ENCODE measurements at places on chromosomes 2 and 18. TPM values are rescaled to one million over a fixed set of nuclear protein-coding genes. Genes with fewer than 3 reads are reported as not detected.

- peak; percentile 90 for DNase-seq
Observed at GRCh38 chr2:153595939-153596338, 117.4 kb upstream of the RPRM start.

DNA sequence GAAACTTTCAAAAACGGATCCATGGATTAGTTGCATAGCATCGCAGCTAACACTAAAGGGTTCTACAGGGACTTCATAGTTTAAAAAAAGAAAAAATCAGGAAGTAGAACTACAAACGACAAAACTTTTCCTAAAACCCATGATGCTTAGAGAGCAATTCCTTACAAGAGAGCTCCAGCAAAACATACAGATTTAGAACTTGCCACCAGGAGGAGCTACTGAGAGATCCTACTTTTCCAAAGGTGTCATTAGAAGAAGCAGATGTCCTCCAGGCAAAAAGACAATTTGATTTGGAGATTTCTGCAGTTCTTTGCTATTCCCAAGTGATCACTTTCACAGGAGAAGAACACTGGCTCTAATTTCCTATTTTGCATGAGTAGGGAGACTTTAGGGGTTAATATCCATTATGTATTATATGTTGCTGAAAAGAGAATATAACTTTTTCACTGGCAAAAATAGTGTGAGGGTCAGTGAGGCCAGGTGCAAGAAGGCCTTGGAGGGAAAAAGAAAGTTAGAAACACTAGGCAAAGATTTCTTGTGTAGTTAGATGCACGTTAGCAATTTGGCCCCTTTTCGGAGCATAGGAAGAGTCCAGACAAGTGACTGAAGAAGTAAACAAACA lies 436.2 kb downstream of the SUCLG1 start:
- peak; percentile 5 for DNase-seq

GRCh38 chr18:51054764-51055163 lies 24.8 kb downstream of the SMAD4 start:
- DNase-seq: no peak

- no peak for DNase-seq
Observed at GRCh38 chr2:95379371-95379831, 23.1 kb upstream of the FAHD2A start.

DNA sequence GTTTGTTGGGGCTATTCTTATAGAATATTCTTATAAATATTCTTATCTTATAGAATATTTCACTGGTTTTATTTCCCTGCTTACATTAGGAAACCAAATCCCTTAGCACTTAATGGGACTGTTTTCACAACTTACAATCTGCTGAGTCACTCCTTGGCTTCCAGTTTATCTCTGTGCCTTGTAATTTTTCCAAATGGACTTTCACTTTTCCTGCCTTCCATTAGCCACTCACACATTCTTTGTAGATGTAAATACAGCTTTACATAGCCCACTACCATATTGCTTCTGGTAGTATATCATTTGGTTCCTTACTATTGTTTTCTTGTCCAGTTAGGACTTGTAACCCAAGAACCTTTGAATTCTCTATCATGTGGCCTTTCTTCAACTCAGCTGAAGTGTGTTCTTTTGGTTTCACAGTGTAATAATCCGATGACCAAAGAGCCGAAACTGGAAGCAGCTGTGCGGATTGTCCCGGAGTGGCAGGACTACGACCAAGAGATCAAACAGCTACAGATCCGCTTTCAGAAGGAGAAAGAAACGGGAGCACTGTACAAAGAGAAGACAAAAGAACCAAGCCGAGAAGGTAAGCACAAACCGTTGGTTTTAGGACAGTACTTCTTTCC lies 96.1 kb downstream of the UGGT1 start:
- DNase-seq: peak; percentile 51

- DNase-seq: no peak
Observed at GRCh38 chr2:191351921-191352320, 106.7 kb downstream of the MYO1B start.

Gene TMEM17
- 2.6 TPM for total RNA-seq

Gene SULT1C4
- not detected for total RNA-seq

Gene FABP1
- not detected for total RNA-seq

Gene UGT1A3
- not detected for total RNA-seq

Gene SPP2
- total RNA-seq: not detected

Gene NTSR2
- total RNA-seq: not detected
